Stimulated activated CD8-positive, alpha-beta memory T cell treated with anti-CD3 and anti-CD28 coated beads, Interleukin-15, amount 100 ng/mL, for 48 hours (primary cell): ENCODE measurements at places on chromosomes 12 and 14.

DNA sequence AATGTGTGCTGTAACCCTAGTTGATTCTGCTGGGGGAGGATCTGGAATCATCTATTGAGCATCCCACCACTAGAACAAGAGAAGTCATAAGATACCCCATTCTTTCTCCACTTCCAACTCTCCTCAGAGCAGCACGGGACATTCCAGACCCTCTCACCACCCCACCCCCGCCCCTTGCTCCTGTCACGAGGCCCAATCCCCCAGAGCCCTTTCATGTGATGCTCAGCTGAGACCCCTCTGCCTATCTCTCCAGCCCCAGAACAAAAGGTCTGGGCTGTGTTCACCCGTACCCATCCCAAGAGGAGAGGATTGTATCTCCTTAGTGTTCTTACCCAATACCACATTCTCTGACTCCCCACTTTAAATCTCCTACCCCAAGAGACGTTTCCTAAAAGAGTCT, 602 bp downstream of the PMEL start:
- DNase-seq, result no peak

- no peak for DNase-seq
Observed at GRCh38 chr14:61643555-61643954, 51.8 kb upstream of the HIF1A start.

DNA sequence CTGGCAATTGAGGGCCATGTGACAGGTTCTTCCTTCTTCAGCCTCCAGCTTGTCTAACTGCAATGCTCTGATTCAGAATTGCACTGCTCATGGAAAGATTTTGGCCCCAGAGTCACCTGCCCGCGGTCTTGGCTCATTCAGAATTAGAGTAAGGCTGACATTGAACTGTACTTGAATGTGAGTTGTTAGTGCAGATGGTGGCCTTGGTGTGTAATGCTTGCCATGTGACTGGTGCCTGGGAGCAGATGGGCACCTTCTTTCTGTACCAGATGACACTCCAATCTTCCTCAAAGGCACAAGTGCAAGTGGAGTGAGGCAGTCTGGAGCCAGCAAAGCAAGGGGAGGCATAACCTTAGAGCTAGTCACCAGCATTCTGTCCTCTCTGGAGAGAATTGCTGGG, 36.5 kb upstream of the ANO4 start:
- DNase-seq, result no peak

DNA sequence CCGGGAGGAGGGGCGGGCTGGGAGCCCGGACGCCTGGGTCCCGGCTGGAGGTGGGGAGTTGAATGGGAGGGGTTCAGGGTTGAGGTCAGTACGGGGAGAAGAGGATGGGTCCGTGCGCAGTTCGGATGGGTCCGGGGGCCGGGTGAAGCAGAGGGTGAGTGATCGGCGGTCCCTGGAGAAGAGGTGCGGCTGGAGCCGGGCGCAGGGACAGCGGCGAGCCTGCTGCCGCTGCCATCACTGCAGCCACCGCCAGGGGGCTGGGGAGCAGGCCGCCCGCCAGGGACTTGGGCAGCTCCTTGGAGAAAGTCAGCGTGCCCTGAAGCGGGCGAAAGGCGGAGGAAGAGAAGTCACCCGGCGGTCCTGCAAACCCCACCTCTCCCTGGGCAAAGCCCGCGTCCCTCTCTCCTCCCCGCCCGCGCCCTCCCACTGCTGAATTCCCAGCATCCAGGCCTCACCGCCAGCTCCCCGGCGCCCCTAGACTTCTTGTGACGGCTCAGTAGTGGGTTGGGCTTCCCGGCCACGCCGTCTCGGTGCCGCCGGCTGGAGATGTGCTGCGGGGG, 6.0 kb upstream of the GPR84 start:
- DNase-seq, result no peak

DNA sequence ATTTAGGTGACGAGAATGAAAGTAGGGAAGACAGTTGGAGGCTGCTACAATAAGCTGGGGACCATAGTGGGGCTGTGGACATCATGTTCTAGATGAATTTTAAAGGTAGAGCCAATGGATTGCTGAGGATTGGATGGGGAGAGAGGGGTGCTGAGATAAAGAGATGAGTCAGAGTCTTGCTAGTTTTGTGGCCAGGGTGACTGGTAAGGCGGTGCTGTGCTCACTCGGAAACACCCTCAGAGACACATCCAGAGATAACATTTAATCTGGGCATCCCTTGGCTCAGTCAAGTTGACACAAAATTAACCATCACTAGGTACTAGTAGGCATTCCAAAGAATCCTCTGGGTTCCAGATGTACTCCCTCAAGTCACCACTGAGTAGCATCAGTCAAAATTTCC, 170.7 kb downstream of the ADCK1 start:
- DNase-seq, result no peak

DNA sequence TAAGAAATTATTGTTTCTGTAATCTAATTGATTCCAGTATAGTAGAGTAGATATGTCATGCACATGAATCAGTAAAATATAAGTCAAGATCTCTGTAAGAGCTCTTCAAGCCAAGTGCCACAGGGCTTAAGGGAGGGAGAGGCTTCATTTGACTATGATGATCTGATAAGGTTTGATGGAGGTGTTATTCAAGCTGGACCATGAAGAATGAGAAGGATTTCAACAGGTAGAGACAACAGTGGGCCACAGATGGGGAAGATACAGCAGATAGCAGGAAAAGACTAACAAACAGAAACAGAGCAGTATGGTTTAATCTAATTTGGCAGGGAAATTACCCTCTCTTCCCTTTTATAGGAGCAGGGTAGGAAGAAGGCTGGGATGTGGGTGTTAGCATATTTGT, 40.6 kb upstream of the FKBP4 start:
- no peak for DNase-seq

GRCh38 chr12:49552899-49553298, 14.1 kb downstream of the KCNH3 start:
- DNase-seq, result no peak

DNA sequence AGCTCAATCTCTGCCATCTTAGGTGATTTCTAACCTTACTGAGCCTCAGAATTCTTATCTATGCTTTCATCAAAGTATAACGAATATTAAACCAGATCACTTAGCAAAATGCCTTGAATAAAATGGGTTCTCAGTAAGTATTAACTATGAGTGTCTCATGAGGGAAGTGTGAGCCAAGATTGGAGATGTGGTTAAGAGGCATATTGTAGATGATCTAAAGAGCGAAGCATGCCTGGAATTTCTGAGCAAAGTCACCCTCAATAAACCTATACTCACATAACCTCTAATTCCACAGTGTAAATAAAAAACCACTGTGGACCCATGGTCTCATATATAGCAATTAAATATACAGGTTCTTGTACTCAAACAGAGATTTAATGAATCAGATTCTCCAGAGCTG, 193.1 kb upstream of the FSCB start:
- no peak for DNase-seq

DNA sequence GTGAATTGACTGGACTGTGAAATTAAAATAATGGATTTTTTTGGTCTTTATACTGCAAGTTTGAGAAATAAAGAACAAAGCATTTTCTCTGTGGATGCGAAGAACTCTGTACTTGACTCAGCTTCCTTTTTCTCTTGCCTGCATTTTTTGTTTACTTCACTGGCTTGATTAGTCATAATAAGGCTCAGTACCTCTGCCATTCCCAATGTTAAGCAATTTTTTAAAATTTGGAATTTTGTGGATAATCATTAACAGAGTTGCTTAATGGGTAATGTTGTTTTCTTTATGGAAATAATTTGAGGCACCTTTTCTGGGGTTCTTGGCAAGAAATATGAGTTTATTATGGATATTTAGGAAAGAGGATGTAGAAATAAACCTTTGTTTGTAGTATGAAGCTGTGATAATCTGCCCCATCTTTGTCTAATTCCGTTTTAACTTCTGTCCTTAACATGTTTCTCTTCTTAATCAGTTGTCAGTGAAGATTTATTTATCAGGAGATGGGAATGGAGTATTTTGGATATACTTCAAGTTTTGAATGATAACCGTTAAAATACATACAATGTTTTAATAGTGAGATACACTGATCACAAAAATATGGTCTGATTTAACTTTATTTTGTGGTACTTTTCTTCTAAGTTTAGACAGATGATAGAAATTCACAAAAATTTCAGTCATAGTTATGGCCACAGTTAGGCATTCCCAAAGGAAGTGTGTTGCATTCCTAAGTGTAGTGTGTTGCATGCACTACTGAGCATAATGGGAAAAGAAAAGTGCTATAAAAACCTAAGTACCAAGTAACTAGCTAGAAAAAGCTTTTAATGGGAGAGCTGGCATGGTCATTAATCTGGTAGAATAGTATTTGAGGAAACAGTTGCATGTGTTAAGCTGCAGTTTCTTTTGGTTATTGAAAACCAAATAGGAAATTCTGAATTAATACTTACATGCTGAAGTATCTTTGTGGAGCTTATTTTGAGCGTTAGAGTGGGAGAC, 27.7 kb downstream of the WNK1 start:
- no peak for DNase-seq

- DNase-seq, result no peak
Observed at GRCh38 chr12:843609-844008, 91.2 kb downstream of the WNK1 start.

DNA sequence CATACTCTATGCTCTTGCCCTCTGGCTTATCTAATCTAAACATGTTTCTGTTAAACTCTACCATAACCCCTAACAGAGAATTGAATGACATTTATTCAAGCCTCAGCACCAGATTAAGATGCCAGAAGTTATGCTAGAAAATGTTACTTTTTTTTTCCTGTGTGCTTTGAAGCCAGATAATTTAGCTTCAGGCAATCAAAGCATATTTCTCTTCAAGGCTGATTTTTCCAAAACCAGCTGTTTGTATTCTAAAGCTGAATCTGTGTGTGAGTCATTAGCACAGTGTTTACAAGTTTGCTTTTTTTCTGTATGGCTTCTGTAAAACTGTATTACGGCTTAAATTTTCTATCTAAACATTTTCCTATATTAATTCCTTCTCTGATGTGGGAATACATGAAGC, 326.1 kb downstream of the FSCB start:
- no peak for DNase-seq

DNA sequence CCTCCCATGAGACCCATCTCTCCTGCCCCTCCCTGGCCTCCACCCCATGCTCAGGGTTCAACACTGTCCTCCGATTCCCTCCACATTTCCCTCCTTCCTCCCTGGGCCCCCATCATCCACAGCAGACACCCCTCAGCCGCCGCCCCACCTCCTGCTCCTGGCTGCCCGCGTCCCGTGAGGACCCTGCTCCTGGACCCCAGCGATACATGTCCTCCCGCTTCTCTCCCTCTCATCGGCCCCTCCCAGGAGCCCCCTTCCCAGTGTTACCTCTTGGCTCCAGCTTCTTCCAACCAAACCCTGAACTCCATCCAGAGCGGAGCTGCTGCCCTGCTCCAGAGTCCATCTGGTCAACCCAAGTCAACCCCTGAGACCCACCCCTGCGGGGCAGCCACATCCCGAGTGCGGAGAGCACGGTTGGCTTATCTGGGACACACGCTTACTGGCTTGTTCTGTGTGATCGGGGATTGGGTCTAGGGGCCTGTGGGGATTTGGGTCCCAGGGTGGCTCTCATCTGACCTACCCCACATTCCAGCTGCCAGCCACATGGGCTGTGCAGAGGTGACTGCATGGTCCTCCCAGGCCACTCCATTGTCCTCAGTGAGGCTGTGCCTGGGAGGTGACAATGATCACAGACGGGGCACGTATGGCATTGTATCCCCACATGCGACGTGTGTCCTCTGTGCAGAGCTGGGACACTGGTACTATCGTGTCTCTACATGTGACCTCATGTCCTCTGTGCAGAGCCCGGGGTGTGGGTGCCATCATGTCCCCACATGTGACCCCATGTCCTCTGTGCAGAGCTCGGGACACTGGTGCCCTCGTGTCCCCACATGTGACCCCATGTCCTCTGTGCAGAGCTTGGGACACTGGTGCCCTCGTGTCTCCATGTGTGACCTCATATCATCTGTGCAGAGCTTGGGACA, 333.6 kb downstream of the ADGRD1 start:
- DNase-seq, result no peak

DNA sequence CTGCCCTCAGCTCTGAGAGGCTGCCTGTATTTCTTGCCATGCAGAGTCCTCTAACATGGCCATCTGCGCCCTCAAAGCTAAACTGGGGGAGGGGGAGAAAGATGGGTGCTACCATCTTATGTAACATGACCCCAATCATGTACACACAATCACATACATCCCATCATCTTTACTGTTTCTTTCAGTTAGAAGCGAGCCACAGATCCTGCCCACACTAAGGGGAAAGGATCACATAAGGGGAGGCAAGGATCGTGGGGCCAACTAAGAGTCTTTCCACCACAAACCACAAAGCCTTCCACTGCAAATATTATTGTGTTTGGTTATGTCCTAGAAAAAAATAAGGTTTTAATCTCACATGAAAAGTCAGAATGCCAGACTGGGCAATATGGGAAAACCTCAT, 11.8 kb upstream of the AMN1 start:
- no peak for DNase-seq

DNA sequence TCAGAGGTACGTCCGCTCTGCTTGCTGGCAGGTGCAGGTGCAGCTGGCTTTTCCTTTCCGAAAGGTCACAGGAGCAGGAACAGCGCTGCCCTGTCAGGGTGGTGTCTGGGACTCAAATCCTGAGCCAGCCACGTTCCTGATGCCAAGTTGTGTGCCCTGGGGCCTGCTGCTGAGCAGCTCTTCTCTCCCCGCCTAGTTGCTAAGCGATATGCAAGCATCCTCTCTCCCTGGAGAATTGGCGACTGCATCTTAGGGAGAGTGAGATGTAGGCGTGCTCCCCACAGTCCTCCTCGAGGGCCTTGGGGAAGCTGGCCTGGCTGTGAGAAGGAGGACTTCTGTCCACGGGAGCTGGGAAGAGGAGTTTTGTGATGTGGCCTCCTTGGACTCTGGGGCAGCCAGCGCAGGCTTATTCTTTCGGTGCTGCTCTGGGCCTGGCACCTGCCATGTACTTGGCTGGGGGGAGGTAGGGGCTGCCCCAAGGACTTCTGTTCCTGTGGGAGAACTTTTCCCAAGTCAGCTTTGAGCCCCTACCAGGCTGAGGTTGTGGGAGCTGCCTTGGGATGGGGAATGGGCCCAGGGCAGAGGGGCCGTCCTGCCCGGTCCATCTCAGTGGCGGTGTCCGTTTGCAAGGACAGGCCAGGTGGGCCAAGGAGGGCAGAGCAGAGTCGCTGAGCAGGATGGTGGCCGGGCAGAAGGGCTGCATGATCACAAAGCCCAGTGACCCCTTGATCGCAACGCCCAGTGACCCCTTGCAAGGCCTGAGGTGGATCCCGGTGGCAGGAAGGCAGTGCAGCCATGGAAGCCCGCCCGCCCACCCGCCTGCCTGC, 183.5 kb downstream of the ADGRD1 start:
- DNase-seq, result no peak

- no peak for DNase-seq
Observed at GRCh38 chr12:29201296-29201695, 52.2 kb downstream of the FAR2 start.

- no peak for DNase-seq
Observed at GRCh38 chr12:77893918-77894317, 63.2 kb downstream of the NAV3 start.
